ENCODE measurements at places on chromosomes 11 and 22.

- no peak for DNase-seq
Measured at GRCh38 chr11:116294630-116295029, 478.2 kb downstream of the BUD13 start.

DNA sequence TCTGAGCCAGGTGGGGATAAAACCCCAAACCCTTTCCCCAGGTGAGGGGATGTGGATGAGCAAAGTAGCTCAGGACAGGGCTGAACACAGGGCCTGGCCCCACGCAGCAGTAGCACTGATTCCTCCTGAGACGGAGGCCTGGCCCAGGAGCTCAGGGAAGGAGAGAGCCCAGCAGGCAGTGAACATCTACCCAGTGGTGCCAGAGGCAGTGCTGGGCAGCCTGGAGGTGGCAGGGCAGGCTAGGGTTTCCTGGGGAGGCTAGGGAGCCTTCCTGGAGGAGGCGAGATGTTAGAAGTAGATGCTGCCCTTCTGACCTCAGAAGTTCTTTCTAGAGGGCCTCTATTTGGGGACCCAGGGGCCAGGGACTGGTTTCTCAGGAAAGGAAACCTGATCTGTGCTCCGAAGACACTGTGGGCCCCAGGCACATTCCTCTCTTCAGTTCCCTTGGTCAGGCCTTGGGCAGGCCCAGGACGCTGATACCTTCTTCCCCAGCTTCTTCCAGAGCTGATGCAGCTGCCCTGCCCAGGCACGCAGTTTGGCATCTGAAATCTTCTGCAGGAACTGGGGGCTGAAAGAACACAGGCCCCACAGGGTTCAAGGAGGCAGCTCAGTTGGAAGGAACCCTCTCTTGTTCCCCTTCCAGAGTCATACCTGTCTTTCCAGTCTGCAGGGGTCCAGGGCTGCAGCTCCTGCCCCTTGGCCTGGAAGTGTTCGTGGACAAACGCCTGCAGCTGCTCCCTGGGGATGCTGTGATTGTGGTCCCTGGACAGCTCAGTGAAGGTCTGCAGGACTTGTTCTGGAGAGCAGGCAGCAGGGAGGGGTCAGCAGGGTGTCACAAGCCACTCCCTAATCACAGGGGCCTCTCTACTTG is 16.8 kb downstream of the TREH start:
- no peak for DNase-seq

- no peak for DNase-seq
Measured at GRCh38 chr11:127648583-127648982, 648.0 kb upstream of the KIRREL3 start.

DNA sequence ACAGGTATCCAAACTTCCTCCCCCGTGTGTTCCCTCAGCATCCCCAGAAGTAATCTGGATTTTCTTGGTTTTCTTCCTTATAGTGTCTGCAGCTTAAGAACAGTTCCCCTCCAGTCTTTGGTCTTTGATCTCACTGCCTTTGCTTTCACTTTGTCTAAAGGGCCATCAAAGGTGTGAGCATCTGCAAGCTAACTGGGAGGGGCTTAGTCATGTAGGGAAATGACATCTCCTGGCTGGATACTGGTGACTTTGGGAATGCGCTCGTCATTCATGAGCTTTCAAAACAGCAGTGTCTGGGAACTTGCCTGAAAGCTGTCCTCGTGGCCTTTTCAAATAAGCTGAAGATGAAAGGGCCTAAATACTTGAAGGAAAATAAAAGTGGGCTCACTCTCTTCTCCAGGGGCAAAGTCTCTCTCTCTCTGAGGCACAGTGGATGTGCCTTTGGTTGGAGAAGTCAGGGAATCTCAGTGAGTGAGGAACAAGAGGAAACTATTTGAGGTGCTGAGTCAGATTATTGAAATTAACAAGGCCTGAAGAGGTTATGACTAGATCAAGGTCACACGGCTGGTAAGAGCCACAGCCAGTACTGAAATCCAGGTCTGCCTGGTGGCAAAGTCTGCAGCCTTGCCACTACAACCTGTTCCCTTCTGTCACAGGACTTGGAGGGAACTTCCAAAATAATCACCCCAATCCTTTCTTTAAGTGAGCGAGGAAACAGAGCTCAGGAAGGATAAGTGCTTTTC is 45.6 kb upstream of the TENM4 start:
- peak; percentile 22 for DNase-seq

GRCh38 chr11:35615921-35616900 is 2.0 kb upstream of the FJX1 start:
- DNase-seq: peak; percentile 69

All from NCI-H526 (cell line).